ENCODE measurements at places on chromosomes 4 and X.
A peak's percentile ranks its signal among the peaks of the same experiment; 100 is the strongest.

DNA sequence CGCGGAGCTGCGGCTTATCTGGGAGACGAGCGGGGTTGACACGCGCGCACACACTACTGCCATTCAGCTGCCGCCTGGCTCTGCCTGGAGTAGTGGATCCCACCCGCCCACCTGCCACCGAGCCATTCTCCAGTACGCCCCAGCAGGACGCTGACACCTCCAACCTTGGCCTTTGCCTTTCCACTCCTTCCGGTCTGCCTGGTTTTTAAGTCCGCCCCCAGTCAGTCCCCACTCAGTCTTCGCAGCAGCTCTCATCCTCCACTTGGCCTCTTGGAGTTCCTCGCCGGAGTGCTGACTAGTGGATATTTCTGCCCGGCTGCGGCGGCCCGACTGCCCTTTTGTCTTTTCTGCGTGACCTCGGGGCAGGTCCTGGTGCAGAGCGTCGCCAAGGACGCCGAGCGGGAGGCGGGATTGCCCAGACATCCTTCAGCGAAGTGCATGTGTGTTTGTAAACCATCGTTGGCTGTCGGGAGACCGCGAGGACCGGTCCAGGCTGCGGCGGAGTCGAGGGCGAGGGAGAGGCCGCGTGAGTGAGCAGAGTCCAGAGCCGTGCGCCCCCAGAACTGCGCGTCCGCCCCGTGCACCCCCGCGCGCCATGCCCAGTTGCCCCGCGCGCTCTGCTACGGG lies 1.1 kb downstream of the SLIT2 start:
- no peak for DNase-seq

DNA sequence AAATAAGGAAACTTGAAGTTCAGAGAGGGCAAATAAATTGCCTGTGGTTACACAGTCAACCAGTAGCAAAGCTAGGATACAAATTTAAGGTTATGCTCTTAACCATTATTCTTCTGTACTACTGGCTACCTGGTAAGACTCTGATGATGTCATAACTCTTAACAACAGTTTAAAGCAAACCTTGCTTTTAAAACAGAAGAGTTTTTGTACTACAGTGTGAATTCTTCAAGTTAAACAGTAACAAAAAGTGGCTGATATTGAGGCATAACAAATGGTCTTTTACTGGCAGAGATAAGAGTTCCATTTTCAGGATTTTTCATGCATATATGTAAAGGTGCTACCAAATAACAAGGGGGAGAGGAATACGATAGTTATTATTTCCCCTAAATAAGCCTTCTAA lies 23.4 kb downstream of the TAB3 start:
- DNase-seq = no peak

DNA sequence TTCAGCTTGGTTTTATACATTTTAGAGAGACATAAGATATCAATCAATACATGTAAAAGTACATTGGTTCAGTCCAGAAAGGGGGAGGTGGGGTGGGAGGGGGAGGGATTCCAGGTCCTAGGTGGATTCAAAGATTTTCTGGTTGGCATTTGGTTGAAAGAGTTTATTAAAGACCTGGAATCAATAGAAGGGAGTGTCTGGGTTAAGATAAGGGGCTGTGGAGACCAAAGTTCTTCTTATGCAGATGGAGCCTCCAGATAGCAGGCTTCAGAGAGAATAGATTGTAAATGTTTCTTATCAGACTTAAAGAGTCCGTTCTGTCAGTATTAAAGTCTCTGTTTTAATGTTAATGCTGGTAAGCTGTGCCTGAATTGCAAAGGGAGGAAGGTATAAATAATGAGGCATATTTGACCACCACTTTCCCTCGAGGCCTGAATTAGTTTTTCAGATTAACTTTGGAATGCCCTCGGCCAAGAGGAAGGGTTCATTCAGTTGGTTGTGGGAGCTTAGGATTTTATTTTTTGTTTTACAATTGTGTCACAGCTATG lies 169.9 kb downstream of the AASDH start:
- no peak for DNase-seq

DNA sequence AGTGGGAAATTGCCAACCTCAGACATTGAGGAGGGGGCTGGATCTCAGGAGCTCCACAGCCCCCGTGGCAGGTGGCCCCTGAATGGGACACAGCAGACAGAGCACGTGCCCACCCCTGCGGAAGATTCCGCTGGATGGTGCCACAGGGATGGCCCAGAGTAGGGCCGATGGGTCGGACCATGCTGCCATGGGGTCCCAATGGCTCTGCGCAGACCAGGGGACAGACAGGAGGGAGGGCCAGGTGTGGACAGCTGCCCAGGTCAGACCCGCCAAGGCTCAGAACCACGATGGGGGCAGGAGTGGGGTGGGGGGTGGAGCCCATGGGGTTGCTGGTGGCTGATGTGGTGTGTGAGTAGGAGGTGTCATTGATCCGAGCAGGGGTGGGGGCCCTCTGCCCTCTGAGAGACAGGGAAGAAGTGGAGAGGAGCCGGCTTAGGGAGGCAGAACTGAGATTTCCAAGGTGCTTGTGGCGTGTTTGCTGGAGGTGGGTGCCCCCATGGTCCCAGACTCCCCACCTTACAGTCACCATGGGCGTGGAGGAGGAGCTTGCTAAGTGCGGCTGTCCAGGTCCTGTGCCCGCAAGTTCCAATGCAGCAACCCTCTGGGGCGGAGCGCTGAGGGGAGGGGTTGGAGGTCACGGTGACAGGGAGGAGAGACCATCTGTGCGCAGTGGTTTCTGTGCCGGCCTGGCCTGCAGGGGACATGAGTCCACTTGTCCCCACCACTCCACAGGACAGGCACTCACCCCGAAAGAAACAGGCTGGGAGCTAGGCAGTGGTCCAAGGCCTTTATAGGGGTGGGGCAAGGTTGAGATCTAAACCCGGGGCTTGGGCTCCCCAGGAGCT lies 12.9 kb downstream of the SH3TC1 start:
- DNase-seq = no peak

GRCh38 chr4:89619206-89619962 lies 217.6 kb downstream of the SNCA start:
- DNase-seq = no peak

- no peak for DNase-seq
These were observed 478.4 kb upstream of the ADGRL3 start for GRCh38 chr4:60721685-60722084.

DNA sequence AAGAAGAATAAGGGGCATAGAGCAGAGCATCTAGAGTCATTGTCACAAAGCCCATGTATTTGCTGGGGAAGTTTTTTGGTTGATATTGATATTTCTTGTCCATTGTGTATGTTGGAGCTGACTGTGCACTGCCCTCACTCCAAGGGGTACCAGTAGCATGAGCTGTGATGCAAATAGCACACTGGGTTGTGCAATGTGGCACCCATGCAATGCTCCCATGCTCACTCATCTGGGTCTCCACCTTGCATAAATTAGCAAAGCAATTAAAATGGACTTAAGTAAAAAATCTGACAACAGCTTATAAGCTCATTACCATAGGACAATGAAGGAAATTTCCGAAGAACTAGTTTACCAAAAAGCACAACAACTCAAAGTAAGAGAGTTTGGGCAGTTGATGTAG lies 87.9 kb downstream of the NHS start:
- DNase-seq = no peak

- peak; percentile 3 for DNase-seq
These were observed 7.3 kb downstream of the TSR2 start for GRCh38 chrX:54447461-54447860.

- DNase-seq = no peak
These were observed 24.2 kb upstream of the SPON2 start for GRCh38 chr4:1196421-1197183.
